ENCODE measurements at places on chromosomes 6 and 20.

- DNase-seq: no peak
Observed at GRCh38 chr6:4466261-4466660, 309.9 kb upstream of the CDYL start.

DNA sequence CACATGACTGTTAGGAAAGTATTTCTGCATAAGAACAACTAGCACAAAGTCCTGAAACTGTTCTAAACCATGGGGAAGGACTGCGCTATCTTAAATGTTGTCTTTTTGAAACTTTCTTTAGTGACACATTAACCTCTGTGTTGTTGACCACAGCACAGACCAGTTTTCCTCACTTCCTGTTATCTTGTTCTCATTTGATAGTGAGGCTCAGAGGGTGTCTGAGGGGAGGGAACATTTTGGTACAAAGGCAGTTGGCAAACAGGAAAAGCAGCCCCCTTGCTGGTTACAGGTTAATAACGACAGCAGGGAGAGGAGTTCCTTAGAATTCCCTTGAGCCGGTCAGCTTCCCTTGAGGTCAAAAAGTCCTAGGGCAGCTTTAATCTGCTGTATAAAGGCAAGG, 143.5 kb upstream of the BMP2 start:
- DNase-seq: no peak

- no peak for DNase-seq
Observed at GRCh38 chr20:37543828-37544227, 16.2 kb upstream of the BLCAP start.

DNA sequence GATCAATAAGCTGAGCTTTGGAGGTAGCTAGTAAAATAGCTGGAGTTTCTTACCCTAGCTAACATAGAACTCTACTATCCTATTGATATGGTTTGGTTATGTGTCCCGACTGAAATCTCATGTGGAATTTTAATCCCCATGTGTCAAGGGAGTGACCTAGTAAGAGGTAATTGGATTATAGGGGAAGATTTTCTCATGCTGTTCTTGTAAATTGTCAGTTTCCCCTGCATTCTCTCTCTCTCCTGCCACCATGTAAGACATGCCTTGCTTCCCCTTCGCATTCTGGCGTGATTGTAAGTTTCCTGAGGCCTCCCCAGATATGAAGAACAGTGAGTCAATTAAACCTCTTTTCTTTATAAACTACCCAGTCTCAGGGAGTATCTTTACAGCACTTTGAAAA, 24.6 kb upstream of the SYNE1 start:
- no peak for DNase-seq

GRCh38 chr6:165717732-165718465, 54.9 kb upstream of the PDE10A start:
- DNase-seq: no peak

DNA sequence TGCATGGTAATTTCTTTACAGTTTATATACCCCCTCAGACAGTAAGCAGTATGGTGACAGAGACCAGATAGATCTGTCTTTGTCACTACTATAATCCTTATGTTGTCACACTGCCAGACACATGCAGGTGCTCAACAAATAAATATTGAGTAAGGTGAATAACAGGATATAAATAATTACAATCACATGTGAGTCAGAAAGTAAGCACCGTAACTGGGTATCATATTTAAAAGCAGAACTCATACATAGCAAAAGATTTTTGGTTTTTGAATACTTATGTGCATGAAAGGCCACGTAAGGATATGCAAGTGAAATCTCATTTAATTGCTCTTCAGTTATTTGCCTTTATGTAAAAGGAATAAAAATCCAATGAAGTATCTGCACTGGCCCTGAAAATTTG, 17.4 kb downstream of the CNBD2 start:
- no peak for DNase-seq

DNA sequence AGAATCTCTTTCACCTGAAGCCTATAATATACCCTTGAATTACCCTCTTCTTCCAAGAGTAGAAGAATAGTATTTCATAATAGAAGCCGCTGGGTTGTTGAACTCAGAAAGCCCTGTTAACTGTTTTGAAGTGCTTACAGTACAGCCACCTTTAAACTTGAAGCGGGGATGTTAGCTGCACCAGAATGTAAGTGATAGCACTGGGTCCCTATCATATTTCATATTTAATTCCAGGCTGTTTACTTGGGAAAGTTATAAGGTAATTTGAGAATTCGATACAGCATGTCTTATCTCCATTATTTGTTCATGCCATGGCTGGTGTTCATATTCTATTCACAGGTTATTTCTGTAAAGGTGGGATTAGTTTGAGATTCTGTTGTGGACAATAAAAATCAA, 63.5 kb upstream of the VSTM2L start:
- DNase-seq: no peak

DNA sequence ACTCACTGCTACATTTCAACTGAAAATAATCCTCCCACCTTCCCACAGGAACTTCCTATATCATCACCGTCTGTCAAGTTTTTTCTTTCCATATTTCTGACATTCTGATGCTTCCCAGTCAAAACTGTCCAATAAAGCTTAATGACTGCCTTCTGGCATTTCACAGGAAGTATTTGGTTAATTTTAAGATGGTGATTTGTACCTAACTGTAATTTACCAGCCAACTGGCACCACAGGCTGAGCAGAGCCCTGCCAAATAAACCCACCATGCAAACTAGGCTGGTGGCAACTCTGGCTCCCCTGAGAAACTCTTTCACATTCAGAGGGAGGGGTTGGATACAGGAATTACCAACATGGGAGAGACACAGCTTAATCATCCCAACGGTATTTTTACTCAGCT, 50.0 kb downstream of the KLHL32 start:
- DNase-seq: no peak

- DNase-seq: no peak
Observed at GRCh38 chr20:23625236-23625964, 12.4 kb downstream of the CST3 start.

GRCh38 chr6:28675600-28675999, 149.9 kb downstream of the GPX5 start:
- no peak for DNase-seq
